ENCODE measurements at places on chromosomes 2 and 18. TPM values are rescaled to one million over a fixed set of nuclear protein-coding genes. Genes with fewer than 3 reads are reported as not detected.

Gene ALPP
- total RNA-seq = not detected

Gene MRPL53
- total RNA-seq = 60.5 TPM

Gene RESP18
- total RNA-seq = not detected

Gene SNED1
- total RNA-seq = 11.0 TPM

Gene NEDD4L
- total RNA-seq = 25.1 TPM

Gene OXER1
- total RNA-seq = not detected

Gene TUBA3E
- total RNA-seq = not detected

Gene WNT10A
- total RNA-seq = not detected

Gene KDM3A
- total RNA-seq = 12.9 TPM

Gene TFPI
- 158 TPM for total RNA-seq

Gene CERKL
- total RNA-seq = not detected

Gene OSBPL6
- total RNA-seq = 7.4 TPM

Gene FLACC1
- 0.35 TPM for total RNA-seq

Gene FBXO48
- 0.35 TPM for total RNA-seq

Gene ZSWIM2
- not detected for total RNA-seq

Gene MARCHF7
- 77.0 TPM for total RNA-seq

Gene EVA1A
- total RNA-seq = 14.5 TPM

Gene FEV
- not detected for total RNA-seq

Gene ALK
- not detected for total RNA-seq

Gene GPC1
- 142 TPM for total RNA-seq

Gene NGEF
- 3.2 TPM for total RNA-seq

All from myometrial cell (primary cell).